ENCODE measurements at places on chromosomes 12 and 14. TPM values are rescaled to one million over a fixed set of nuclear protein-coding genes. Genes with fewer than 3 reads are reported as not detected.
A peak's percentile ranks its signal among the peaks of the same experiment; 100 is the strongest.

Gene TAMALIN
- 26.7 TPM for total RNA-seq

Gene AKAP3
- total RNA-seq: 0.79 TPM

Gene RFLNA
- total RNA-seq: not detected

GRCh38 chr12:48542300-48542928 lies 17.0 kb downstream of the OR8S1 start:
- DNase-seq: peak; percentile 74

- DNase-seq: no peak
These were observed 46.6 kb downstream of the SMIM41 start for GRCh38 chr12:52126050-52126604.

DNA sequence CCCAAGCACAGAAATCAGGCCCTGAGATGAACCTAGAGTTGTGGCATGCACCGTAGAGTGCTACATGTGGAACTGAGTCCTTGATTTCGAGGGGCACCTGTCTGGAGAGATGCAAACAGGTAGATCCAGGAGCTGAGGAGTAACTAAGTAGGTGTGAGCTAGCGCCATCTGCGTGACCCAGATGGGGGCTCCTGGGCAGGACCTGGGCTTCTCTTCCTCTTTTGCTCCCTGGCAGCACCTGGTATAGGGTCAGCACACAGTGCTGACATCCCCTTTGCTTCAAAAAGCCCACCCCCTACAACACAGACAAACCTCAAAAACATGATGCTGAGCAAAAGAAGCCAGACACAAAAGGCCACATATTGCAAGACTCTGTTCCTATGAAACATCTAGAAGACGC lies 65.8 kb downstream of the PITPNM2 start:
- no peak for DNase-seq

DNA sequence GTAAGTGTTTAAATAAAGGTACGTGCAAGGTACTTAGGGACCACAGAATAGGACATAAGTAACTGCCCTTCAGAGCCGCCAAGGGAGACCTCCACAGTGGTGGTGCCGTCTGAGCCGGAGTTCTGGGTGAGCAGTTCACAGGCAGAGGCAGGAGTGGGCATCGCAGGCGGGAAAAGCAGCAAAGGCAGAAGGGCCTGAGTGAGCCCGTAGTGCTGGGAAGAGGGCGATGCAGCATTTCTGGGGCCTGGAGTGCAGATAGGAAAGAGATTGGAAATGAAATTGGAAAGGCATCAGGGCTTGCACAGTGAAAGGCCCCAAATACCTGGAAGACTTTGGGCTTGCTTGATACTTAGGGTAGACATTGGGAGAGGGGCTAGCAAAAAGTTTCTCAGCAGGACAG lies 32.9 kb downstream of the EVL start:
- no peak for DNase-seq

DNA sequence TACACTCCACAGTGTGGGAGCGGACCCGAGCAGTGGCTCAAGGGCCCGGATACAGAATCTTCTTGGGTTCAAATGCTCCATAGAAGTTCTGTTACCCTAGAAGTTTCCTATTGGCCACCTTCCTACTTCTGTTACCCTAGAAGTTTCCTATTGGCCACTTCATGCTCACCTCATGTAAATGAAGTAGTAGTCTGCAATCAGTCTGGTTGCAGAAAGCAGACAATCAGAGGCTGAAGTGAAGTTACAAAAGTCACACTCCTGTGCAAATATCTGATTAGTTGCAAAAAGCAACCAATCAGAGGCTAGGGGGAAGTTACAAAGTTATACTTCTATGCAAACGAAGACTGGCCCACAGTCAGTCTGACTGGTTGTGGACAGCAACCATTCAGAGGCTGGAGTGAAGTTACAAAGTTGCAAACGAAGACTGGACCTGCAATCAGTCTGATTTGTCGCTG lies 77.8 kb upstream of the CPNE8 start:
- DNase-seq: peak; percentile 37

- DNase-seq: no peak
These were observed 26.6 kb upstream of the GALNT9 start for GRCh38 chr12:132355742-132356681.

GRCh38 chr14:57501039-57501557 lies 7.4 kb upstream of the CCDC198 start:
- no peak for DNase-seq

DNA sequence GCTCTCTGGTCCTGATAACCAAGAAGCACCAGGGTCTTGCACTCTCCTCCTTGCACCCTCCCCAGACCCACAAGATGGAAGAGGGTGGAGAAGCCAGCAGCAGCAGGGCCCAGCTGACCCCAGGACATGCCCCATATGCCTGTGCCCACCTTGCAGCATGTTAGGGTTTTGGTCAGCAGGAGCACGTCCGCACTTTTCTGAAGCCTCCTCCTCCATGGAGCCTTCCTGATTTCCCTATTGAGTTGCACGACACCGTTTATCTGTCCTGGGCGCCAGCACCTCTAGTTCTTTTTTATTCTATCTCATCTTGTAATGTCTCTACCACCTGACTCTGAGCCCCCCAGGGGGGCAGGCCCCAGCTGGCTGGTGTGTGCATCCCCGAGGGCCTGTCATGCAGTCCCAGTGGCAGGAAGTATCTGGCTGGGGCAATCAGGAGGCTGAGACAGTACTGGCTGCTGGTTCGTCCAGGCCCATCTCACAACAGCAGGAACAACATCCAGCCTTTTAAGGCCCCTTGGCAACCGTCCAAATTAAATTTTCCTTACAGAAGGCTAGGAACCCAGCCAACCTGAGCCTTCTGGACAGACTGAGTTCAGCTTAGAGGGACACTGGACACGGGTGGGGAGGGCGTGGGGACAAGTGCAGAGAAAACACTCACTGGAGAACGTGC lies 39.6 kb downstream of the CCDC85C start:
- DNase-seq: no peak

- no peak for DNase-seq
These were observed 32.2 kb downstream of the BRAP start for GRCh38 chr12:111653596-111653995.

- DNase-seq: no peak
These were observed 637 bp upstream of the FOXG1 start for GRCh38 chr14:28765831-28766468.

- no peak for DNase-seq
These were observed 40.4 kb upstream of the VRK1 start for GRCh38 chr14:96756745-96757144.

DNA sequence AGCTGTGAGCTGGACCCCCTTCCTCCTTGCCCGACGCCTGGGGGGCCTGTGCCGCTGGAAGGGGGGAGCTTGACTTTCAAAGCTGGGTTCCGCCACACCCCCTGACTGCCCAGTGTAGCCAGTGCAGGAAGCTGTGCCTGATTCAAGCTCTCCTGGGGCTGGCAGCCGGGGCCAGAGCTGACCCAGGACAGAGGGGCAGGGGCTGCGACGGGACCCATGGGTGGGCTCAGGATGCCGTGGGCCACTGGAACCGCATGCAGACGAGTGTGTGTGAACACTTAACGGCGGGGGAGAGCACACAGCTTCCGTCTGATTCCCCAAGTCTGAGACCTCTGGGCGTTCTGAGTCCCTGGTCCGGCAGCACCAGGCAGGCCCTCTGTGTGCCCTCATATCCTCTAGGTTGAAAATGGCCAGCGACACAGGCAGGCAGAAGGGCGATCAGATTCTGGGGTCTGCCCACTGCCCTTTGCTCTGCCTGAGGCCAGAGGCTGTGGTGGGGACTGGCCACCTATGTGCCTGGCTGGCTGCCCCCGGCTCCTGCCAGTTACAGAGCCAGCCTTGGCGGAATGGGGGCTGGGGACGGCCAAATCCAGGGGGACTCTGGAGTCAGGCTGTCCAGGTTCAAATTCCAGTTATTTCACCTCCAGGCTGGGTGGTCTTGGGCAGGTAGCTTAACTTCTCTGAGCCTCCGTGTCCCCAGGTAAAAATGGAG lies 54.0 kb downstream of the CYP46A1 start:
- no peak for DNase-seq

GRCh38 chr12:98456576-98457573 lies 58.5 kb upstream of the TMPO start:
- DNase-seq: no peak

GRCh38 chr12:111393700-111394300 lies 11.9 kb upstream of the SH2B3 start:
- DNase-seq: no peak

GRCh38 chr12:63064080-63064479 lies 86.9 kb downstream of the AVPR1A start:
- DNase-seq: no peak

DNA sequence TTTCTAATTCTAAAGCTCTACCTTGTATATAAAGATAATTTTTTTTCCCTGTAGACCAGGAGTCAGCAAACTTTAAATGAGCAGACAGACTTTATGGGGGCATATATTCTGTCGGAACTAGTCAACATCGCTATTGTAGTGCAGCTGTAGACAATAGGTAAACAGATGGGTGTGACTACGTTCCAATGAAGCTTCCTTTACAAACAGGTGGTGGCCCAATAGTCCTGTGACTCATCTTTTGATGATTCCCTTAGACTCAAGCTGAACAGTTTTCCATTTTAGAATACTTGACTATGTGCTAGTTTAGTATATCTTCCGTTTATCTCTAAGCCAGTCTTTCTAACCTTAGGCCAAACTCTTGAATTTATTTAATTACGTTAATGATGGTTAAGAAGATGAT lies 16.3 kb downstream of the MUCL1 start:
- no peak for DNase-seq

- peak; percentile 57 for DNase-seq
These were observed 20.1 kb downstream of the APOBEC1 start for GRCh38 chr12:7645395-7646177.

DNA sequence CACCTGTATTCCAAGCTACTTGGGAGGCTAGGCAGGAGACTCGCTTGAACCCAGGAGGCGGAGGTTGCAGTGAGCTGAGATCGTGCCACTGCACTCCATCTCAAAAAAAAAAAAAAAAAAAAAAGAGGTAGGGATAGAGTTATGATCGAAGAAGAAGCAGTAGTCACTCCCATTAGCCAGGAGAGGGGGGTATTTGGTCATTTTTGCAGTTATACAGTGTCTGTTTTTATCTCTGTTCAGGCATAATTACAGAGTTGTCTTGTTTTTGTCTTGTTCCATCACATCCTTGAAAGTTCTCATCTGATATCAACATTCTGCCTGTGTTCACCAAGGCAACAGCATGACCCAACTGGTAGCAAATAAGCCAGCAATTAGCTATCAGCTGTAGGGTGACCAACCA lies 98.5 kb upstream of the TMPO start:
- DNase-seq: peak; percentile 77

GRCh38 chr12:19209661-19210060 lies 80.1 kb downstream of the PLEKHA5 start:
- peak; percentile 87 for DNase-seq

- DNase-seq: peak; percentile 45
These were observed 69.8 kb upstream of the CLMN start for GRCh38 chr14:95389471-95390011.

Data from SK-MEL-5 (cell line).